ENCODE measurements at places on chromosomes 6 and 20.
A peak's percentile ranks its signal among the peaks of the same experiment; 100 is the strongest.

DNA sequence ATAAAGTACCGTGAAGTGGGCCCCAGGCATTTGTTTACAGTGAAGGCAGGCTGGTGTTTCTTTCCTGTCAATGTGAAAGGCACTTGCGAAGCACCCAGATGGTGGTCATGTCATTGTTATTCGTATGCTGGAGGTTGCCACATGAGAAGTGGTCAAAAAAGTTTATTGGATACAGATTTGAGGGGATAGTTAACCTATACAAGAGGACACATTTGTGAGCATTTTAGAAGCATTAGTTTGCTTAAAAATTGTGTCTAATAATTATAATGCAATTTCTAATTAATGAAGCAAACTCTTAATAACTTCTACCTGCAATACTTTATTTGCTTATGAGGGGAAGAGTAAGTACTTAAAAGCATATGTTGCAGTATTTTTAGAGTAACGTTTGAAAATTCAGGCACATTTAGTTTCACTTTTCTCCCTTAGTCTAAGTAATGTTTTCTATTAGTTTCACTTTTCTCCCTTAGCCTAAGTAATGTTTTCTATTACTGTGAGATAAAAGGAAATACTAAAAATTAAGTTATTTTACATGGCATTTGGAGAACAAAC is 120.7 kb upstream of the CLDN20 start:
- DNase-seq = no peak

- peak; percentile 58 for DNase-seq
These were observed 4.2 kb downstream of the BRD2 start for GRCh38 chr6:32972353-32973143.

DNA sequence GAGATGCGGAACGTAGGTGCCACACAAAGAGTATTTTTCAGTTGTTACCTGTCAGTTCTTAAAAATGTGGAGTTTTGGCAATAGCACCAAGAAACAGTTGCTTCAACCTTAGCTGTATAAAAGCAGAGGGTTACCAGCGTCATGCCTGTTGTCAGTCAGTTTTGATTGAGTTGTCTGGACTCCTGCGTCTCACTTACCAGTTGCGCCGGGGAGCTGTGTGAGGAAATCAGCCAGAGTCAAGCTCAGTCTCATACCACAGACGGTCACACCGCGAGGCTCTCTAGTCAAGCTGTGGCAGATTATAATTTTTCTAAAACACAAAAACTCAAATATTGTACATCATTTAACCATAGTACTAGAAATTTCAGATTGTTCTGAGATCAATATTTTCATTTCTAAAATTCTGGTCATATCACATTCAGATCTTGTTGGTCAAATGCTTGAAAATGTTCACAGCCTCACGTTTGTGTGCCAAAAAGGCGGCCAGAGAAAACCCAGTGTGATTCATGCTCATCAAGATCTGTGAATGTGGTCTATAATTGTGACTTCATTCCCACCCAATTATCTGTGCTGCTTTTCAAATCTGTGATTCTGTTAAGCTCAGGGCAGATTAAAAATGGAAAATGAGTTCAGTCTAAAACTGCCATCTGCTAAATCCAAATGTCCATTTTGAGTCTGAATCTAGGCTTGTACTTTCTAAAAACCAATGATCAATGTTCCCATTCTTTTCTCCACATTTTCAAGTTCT is 37.5 kb downstream of the SASH1 start:
- no peak for DNase-seq

- DNase-seq = no peak
These were observed 6.4 kb downstream of the RPS12 start for GRCh38 chr6:132820629-132821381.

DNA sequence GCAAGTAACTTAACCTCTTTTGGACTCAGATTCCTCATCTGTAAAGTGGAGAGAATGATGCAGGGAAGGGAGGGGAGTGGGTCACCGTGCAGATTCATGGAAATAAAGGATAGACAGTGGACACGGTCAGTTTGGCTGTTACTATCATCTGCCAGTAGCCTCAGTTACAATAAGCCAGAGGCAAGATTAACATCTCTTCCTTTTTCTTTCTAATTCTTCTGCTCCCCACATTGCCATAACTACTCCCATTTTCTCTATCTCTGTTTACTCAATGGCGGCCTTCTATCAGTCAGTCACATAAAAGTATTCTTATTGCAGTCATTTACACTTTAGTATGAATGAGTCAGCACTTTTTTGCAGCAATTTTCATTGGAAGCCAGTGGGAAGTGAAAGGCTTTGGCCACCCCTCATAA is 49.2 kb downstream of the PPP1R16B start:
- no peak for DNase-seq

DNA sequence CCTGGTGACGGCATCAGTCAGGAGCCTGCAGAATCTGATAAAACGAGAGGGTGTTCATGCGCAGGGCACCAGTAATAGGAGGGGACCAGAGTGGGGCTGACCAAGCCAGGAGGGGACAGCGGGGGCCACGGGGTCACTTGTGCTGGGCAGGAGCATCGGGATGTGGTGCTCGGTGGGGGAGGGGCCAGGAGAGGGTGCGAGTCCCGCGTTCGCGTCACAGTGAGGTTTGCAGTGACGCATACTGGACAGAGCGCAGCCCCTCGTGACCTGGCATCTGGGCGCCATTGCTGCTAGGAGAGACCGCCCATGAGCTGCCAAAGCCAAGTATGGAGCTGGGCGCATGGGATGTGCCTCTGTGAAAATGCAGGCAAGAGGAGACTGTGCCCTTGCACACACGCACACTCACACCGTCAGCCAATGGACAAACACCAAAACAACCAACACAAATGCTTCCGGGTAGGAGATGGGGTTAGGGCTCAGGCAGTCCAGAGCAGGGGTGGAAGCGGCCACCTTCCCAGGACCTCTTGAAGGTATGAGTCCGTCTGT is 13.9 kb upstream of the MTG2 start:
- DNase-seq = no peak

- DNase-seq = no peak
These were observed 67.4 kb upstream of the C20orf144 start for GRCh38 chr20:33594743-33595142.

Data from GDM1 (cell line).